ENCODE measurements at places on chromosomes 6 and 20.

DNA sequence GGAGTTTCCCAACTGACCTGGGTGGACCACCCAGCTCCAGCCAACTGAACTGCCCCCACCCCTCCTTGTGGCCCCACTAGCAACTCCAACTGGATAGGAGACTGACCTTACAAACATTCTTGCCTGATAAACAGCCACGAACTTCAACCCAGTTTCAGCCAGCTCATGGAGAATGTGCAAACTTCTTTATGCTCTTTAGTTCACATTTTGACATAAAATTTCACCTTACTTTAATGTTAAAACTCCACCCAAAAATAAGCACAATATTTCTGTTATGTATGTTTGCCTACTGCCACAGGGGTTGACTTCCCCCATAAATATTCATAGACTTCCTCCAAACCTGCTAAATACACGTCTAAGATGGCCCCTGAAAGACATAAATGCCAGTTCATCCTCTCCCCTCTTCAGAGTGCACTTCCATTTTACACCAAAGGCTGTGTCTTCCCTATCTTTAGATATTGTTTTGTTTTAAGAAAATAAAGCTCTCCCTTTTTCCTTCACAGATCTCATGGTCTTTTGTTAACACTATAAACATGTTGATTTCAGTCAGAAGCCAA lies 643.7 kb downstream of the EPM2A start:
- no peak for DNase-seq

GRCh38 chr6:18477301-18477941 lies 90.3 kb downstream of the RNF144B start:
- DNase-seq = peak; percentile 8

- DNase-seq = no peak
These were observed 86.9 kb upstream of the TRAF3IP2 start for GRCh38 chr6:111692327-111693164.

GRCh38 chr6:148351309-148351708 lies 8.7 kb downstream of the SASH1 start:
- DNase-seq = no peak

DNA sequence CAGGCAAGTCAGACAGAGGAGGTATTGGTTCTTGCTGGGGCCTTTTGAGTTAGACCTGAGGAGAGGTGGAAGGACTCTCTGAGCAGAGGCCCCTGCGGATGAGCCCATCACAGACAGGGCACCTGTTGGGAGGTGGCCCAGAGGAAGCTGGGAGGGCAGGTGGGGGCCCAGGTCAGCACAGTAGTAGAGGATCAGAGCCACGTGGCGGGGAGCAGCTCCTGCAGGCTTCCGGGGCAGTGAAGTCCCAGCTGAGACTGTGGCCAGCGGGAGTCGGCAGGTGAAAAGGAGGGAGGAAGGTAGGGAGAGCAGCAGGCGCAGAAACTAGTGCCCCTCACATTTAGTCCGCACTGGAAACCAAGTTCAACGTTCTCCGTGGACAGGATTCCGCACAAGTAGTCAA lies 61.8 kb downstream of the RSPH3 start:
- no peak for DNase-seq

GRCh38 chr6:24824142-24824938 lies 25.6 kb upstream of the ARMH2 start:
- DNase-seq = peak; percentile 14

DNA sequence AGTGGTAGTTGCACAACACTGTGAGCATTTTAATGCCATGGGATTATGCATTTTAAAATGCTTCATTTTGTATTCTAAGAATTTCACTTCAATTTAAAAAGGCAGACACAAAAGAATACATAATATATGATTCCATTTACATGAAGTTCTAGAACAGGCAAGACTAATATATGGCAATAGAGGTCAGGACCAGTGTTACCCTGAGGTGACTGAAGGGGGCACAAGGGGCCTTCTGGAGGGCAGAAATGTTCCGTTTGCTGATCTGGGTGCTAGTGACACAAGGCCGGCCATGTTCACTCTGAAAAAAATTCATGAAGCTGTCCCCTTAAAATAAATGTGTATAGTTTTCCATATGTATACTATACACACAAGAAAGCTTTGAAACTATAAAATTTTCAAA lies 28.5 kb downstream of the TASP1 start:
- no peak for DNase-seq

DNA sequence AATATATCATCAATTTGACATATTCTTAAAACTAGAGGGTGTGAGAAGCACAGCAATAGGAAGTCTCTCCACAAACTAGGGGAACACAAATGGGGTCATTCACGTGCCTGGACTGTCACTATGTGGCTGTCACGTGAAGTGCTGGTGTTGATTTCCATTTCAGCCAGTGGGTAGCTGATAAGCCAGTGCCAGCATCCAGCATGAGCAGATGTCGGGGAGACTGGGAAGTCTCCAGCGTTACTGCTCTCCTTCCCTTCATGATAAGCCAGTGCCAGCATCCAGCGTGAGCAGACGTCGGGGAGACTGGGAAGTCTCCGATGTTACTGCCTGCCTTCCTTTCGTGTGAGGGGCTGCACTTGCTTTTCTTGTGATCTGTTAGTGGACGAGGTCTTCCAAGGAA lies 5.6 kb upstream of the SLC17A9 start:
- no peak for DNase-seq

DNA sequence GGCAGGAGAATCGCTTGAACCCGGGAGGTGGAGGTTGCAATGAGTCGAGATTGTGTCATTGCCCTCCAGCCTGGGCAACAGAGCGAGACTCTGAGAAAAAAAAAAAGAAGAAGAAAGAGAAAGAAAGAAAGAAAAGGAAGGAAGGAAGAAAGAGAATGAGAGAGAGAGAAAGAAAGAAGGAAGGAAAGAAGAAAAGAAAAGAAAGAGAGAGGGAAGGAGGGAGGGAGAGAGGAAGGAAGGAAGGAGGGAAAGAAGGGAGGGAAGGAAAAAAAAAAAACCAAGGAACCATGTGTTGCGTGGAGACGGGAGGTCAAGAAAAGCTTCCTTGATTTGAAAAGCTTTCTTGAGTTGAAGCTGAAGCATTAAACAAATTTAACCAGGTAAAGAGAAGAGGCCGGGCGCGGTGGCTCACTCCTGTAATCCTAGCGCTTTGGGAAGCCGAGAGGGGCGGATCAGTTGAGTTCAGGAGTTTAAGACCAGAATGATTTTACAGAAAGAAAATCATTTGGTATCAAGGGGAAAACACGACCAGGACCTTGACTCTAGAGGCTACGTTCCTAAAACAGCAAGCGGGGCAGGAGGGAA lies 90.5 kb upstream of the PRSS16 start:
- DNase-seq = no peak

DNA sequence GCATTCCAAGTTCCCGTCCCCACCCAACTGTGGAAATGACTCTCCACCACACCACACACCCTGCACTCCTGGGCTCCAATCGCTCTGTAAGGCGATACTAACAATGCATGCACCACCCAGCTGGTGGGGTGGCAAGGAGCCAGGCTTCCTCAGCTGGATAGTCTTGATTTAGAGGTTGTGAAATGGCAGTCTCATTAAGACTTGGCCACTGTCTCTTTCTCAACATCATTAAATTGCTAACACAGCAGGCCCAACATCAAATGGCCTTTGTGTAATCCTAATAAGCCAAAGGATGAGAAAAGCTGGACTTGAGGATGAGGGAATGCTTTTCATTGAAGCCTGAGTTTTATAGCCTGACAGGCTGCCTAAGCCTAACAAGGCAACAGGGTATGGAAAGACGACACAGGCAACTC lies 223.7 kb downstream of the GMDS start:
- DNase-seq = peak; percentile 33

DNA sequence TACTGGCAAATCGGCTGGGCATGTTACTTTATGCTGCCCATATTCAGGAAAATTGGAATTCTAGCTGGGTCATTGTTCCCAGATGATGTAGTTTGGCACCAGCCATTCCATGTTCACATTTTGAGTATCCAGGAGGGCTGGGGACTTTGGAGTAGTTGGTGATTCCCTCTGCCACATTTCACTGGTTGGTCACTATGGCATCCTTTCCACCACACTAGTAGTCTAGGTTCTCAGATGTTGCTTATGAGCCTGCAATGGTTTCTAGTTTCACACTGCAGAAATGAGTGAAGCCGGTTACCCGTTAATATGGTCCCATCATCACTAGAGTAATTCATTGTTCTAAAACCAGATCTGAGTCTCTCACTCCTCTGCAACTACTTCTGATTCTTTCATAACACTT lies 4.6 kb downstream of the PTPN1 start:
- no peak for DNase-seq

DNA sequence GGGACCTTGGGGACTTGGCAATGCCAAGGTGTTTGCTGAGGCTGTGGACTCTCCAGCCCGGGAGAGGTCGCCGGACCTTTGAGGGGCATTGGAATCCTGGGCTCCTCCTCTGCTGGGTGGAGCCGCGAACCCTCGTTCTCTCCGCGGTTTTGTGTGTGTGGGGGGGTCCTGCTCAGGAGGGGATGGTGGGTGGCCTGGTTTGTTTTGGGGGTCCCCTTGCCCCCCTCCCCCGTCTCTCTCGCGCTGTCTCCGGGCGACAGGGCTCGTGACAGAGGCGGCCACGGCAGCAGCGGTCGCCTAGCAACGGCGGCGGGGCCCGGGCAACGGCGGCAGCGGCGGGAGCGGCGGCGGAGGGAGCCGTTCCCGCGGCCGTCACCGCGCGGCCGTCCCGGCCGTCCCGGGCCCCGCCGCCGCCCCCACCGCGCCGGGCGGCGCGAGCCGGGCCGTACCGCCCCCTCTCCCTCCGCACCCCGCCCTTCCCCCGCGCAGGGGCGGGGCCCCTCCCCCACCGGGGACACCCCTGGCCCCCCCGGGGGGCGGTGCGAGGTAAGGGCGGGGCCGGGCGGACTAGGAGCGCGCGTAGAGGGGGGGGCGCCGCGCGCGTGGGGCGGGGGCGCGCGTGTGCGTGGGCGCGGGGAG lies 7.8 kb downstream of the SYNGAP1 start:
- no peak for DNase-seq

- no peak for DNase-seq
These were observed 94.6 kb downstream of the TIAM2 start for GRCh38 chr6:155089746-155090145.

GRCh38 chr6:6179858-6180623 lies 140.4 kb downstream of the F13A1 start:
- DNase-seq = no peak

GRCh38 chr20:38307371-38308046 lies 3.6 kb downstream of the BPI start:
- no peak for DNase-seq

DNA sequence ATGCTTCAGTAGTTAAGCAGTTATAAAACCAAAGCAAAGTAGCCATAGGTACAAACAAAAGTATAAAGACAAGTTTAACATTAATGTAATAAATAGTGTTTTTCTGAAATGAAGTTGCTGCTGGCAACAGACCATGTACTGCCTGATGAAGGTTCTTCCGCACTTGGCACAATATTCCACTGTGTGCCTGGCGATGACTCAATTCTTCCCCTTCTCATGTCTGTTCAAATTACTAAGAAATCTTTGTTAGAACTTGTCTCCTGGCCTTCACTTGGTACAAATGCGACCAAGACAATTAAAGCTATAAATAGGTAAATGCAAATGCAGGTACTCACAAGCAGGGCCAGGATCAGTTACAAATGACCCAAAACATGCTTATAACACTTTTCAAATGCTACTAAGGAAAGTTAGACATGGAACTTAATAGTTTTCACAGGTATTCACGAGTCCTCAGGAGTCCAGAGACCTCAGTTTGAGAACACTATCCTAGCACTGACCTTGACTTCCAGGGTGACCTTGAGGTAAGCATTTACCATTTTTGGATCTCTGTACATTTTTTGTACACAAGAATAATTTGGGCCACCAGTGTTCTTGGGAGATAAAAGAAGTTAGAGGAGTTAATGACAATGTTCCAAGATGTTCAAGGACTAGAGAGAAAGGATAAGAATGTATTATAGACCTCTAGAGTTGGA lies 8.1 kb upstream of the DDR1 start:
- peak; percentile 38 for DNase-seq

DNA sequence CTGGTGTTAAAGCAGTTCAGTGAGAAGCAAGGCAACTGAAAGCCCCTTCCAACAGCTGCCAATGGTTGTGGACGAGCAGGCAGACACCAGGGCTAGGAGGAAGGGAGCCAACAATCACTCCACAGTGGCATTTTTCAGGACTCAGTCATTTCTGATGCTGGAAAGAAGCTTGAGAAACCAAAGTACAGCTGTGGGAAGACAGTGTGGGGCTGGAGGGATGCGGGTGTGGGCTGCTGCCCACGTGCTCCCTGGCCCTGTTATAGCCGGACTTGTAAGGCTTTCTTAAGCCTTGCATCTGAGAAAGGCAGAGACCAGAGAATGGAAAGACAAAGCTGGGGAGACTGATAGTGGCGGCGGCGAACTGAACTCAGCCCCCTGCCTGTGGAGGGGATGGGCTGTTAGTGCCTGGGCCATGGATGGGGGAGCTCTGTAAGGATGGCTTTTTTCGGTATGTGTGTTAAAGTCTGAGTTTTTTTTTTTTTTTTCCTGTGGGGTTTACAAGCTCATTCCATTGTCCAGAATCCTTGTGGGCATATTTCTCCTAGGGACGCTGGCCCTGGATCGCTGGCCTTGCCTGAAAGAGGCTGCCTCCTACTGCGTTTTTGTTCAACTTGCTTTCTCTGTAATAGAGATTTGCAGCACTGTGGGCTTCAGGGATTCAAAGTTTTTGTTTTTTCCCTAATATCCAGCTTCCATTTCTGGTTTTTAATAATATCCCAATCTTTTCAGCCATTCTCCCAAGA lies 91.7 kb downstream of the GJA10 start:
- no peak for DNase-seq

DNA sequence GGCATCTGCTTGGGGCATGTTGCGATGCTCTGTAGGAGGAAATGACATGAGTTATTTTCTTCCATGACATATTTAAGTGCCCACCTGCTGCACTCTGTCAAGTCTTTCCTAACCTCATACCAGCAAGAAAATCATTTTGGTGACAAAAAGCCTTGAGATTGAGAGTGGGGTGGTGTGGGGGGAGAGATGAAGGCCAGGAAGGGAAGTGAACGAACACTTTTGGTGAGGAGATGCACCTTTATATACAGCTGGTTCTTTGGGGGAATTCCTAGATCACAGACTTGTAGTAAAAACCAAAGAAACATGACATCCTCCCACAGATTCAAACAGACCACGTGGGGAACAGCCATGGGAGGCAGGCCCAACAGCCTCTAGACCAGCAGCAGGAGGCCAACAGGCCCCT lies 26.1 kb downstream of the NCOA5 start:
- DNase-seq = no peak

Measured in hindlimb muscle (tissue), 1 donor.